ENCODE measurements at places on chromosomes 2 and 18. TPM values are rescaled to one million over a fixed set of nuclear protein-coding genes. Genes with fewer than 3 reads are reported as not detected.

Gene EFR3B
- total RNA-seq: 0.67 TPM

Gene SCN3A
- not detected for total RNA-seq

Gene C1D
- 20.3 TPM for total RNA-seq

Gene RNF138
- 34.3 TPM for total RNA-seq

Gene SERPINB4
- not detected for total RNA-seq
